ENCODE measurements at places on chromosomes 4 and X. TPM values are rescaled to one million over a fixed set of nuclear protein-coding genes. Genes with fewer than 3 reads are reported as not detected.
A peak's percentile ranks its signal among the peaks of the same experiment; 100 is the strongest.

- DNase-seq, result no peak
Measured at GRCh38 chrX:118345045-118345463, 852 bp upstream of the WDR44 start.

- no peak for DNase-seq
Measured at GRCh38 chr4:166067915-166068314, 194.9 kb downstream of the TLL1 start.

DNA sequence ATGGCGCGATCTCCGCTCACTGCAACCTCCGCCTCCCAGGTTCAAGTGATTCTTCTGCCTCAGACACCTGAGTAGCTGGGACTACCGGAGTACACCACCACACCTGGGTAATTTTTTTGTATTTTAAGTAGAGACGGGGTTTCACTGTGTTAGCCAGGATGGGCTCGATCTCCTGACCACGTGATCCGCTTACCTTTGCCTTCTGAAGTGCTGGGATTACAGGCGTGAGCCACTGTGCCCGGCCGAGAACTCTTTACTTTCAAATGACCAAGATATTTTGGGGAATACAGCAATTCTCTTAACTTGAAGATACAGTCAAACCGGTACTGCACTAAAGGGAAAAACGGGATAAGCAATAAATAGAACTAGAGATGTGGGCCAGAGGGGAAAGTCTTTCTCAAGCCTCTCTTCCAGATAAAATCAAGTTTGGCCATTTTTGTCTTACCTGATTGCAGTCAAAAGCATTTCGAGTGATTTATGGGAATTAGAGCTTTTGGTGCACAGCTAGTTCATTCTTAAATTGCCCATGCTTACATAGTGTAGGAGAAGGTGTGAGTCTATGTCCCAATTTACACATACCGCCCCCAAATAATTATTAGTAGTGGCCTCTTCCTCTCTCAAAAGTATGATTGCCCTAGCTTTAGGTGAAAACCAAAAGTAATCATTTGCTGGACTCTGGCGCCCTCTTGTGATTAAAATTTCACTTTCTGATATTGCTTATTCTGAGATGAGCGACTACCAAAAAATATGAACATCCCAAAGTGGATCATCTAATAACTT, 53.2 kb upstream of the ABCG2 start:
- DNase-seq, result no peak

- DNase-seq, result no peak
Measured at GRCh38 chrX:46325312-46325877, 219.8 kb downstream of the ZNF674 start.

GRCh38 chrX:45050558-45050957, 150.1 kb downstream of the DIPK2B start:
- DNase-seq, result no peak

GRCh38 chr4:123671636-123672404, 275.2 kb downstream of the SPRY1 start:
- no peak for DNase-seq

- no peak for DNase-seq
Measured at GRCh38 chrX:27966955-27967354, 14.3 kb downstream of the DCAF8L1 start.

GRCh38 chr4:182560358-182560757, 317.2 kb downstream of the TENM3 start:
- DNase-seq, result no peak

DNA sequence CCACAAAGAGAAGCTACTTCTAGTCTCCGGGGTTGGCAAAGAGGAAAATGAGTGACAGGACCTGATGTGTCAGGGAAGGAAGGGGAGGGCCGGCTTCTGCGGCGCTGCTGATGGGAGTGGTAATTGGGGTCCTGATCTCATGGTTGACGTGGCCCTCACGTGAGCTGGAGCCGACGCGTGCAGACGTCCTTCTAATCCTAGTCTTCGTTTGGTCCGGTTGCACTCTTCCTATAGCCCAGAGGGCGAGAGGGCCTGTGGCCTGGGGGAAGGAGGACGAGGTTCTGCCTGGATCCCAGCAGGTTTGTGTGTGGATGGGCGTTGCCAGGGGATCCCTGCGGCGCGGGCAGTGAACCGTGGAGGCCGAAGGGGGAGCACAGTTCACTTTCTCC, at the start of gene ARMCX1:
Gene ARMCX1, plus strand, starts transcription at position 186 of the 389 bp plus-strand sequence. CDS start 2,384 bp downstream, outside the sequence.
- DNase-seq, result peak; percentile 81

- no peak for DNase-seq
Measured at GRCh38 chr4:48669086-48669485, 111.0 kb downstream of the FRYL start.

GRCh38 chr4:163344147-163345125, 744 bp downstream of the NPY5R start:
- DNase-seq, result peak; percentile 60

- no peak for DNase-seq
Measured at GRCh38 chrX:19373351-19373891, 29.7 kb downstream of the PDHA1 start.

GRCh38 chr4:74789518-74789917, 4.8 kb downstream of the BTC start:
- DNase-seq, result no peak

- DNase-seq, result no peak
Measured at GRCh38 chrX:130702867-130703707, 199.9 kb downstream of the ENOX2 start.

- no peak for DNase-seq
Measured at GRCh38 chr4:40586034-40586433, 43.6 kb downstream of the RBM47 start.

- DNase-seq, result no peak
Measured at GRCh38 chrX:101287402-101287801, 3.7 kb downstream of the TAF7L start.

MTNR1A gene
- not detected for total RNA-seq

FRMD7 gene
- total RNA-seq, result not detected

TLR10 gene
- 0.17 TPM for total RNA-seq

GPC4 gene
- 2.3 TPM for total RNA-seq

CCDC120 gene
- 37.5 TPM for total RNA-seq

All from suprapubic skin (tissue), 4 donors.